ENCODE measurements at places on chromosomes 1 and 21.
A peak's percentile ranks its signal among the peaks of the same experiment; 100 is the strongest.

DNA sequence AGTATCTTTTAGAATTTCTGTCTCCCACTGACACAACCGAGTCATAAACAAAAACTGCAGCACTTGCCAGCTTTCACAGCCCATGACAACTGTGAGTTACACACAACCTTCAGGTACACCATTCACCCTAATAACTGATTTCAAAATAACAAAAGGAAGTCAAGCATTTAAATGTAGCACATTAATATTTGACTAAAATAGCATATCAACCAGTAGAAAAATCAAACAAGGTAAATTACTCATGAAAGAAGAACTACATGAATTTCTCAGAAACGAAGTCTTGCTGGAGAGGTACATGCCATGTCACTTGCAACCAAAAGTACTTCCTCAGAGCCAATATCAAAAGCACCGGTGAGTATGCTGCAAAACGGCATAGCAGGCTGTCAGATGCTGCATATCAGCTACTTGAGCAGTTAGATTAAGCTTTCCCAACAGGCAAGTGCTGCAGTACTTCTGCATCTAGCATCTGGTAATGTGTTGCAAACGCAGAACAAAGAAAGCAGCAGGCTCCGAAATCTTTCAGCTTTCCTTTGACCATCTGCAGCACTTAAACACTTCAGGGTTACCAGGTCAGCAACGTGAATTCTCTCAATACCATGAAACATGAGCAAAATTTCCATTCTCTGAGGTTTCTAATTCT lies 223.2 kb downstream of the SMYD3 start:
- no peak for DNase-seq

GRCh38 chr21:35925497-35925896 lies 134.8 kb downstream of the SETD4 start:
- DNase-seq, result peak; percentile 44

- DNase-seq, result no peak
These were observed 289.6 kb upstream of the PROX1 start for GRCh38 chr1:213698092-213698702.

GRCh38 chr1:204355913-204356312 lies 3.8 kb downstream of the PLEKHA6 start:
- DNase-seq, result no peak

- no peak for DNase-seq
These were observed 450.0 kb downstream of the USP25 start for GRCh38 chr21:16179773-16180172.

GRCh38 chr1:218804014-218804785 lies 369.5 kb upstream of the LYPLAL1 start:
- DNase-seq, result no peak

GRCh38 chr1:116429821-116430374 lies 56.9 kb downstream of the ATP1A1 start:
- DNase-seq, result no peak

Data from NCI-H1417 (cell line).